ENCODE measurements at places on chromosomes 3 and 15.

DNA sequence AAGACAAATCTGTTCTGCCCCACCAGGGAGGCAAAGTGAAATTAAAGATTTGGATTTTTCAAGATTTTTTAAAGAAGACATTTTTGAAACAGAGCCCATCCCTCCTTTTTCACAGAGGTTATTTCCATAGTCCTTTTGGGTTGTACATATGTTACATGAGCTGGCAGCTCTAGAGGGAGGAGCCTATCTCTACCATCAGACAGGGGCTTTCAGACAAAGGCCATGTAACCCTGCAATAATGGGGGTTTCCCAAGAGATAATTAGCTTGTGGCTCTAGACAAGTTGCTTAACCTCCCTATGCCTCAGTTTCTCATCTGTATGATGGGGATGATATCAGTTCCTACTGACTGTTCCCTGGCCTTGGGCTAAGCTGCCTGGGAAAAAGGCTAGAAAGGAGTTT, 8.0 kb upstream of the TBC1D21 start:
- DNase-seq: no peak

DNA sequence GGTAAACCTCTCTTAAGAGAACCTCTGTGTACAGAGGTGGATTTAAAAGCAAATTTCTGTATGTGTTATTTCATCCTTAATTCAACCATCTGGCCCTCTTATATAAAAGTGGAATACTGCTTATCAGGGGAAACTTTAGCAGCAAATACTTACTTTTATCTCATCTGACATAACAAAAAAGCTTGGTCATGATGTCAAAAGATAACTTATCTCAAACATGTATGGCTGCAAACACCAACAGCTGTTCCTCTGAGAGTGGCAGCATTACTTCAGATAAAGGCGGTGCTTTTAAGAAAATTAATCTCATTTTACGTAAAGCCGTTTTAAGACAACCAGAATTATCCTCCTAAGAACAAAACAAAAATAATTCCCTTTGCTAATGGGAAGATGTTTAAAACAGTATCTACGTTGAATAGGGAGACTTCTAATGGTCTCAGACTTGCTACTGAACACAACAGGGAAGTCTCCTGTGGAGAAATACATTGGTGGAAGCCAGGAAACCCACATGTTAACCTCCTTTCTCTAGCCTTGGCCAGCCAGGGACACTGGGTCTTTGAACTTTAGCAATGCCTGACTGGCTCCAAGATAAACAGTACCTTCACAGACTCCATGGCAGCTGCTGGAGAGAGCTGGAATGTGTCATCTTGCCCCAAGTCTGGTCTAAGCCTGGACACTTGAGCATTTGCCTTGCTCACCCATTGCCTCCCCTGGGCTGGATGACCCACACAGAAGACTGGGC, 18.1 kb downstream of the ARRDC4 start:
- no peak for DNase-seq

DNA sequence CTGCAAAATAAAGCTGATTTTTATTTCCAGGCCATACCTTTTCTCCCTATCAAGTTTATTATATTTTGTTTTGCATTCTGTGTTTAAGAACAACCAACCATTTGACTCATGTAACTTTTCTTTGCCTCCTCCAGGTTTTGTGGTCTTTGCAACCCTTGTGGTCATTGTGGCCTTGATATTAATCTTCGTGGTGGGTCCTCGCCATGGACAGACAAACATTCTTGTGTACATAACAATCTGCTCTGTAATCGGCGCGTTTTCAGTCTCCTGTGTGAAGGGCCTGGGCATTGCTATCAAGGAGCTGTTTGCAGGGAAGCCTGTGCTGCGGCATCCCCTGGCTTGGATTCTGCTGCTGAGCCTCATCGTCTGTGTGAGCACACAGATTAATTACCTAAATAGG, 27.6 kb downstream of the NIPA2 start:
- DNase-seq: peak; percentile 72

DNA sequence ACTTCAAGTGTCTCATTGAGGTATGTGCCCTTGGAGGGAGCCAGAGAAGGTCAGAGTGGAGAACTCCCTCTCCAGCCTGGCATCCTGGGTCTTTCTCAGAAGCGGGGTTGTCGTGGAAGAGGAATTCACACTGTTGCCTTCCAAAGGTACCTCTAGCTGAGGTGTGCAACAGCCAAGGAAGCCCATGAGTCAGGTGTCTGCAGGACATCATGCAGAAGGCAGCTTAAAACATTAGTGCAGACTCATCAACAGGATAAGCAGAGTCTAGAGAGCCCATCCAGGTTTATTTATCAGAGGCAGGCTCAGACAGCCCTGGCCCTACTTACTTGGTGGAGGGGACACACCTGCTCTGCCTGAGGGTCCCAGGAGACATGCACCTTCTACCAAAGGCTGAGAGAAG, 95.6 kb upstream of the TPM1 start:
- DNase-seq: no peak

DNA sequence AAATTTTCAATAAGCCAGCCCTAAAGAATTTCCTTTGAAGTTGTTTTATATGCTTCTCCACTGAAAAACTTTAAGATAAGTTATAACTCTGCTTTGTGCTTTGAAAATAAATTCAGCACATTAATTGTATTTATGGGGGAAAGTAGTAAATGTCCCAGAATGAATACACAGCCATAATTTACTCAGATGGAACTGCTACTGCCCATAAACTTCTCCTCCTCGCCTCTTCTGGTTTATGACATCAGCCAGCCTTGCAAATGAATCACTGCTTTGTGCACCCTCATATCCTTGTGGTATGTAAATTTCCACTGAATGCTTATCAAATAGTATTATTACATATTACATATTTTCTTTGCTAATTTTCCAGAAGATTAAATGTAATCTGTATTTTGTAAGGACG, 302.0 kb downstream of the DIPK2A start:
- peak; percentile 36 for DNase-seq

- DNase-seq: no peak
Observed at GRCh38 chr3:66812136-66812535, 186.0 kb upstream of the KBTBD8 start.
